ENCODE measurements at places on chromosomes 4 and X.

DNA sequence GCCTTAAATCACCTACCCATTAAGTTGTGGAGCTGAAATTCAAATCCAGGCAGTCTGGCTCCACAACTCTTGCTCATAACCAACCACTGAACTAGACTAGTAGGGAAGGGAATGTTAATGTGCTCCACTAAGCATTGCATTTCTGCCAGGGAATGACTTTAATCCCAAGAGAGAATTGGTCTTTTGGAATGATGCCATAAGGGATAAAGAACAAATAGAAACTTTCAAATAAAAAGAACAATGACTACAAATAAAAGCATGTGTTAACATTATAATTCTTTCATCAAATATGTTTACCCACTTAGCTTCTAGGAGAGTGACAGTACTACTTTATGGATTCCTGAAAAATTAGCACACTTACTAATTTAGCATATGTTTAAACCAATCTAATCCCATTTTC, 905.9 kb downstream of the CENPC start:
- DNase-seq, result no peak
- no peak overlapping the region for H3K4me3 ChIP-seq
- no peaks in the 10 kb centered on the region for H3K36me3 ChIP-seq
- no peak overlapping the region for H3K27ac ChIP-seq
- no peaks in the 10 kb centered on the region for H3K4me1 ChIP-seq

DNA sequence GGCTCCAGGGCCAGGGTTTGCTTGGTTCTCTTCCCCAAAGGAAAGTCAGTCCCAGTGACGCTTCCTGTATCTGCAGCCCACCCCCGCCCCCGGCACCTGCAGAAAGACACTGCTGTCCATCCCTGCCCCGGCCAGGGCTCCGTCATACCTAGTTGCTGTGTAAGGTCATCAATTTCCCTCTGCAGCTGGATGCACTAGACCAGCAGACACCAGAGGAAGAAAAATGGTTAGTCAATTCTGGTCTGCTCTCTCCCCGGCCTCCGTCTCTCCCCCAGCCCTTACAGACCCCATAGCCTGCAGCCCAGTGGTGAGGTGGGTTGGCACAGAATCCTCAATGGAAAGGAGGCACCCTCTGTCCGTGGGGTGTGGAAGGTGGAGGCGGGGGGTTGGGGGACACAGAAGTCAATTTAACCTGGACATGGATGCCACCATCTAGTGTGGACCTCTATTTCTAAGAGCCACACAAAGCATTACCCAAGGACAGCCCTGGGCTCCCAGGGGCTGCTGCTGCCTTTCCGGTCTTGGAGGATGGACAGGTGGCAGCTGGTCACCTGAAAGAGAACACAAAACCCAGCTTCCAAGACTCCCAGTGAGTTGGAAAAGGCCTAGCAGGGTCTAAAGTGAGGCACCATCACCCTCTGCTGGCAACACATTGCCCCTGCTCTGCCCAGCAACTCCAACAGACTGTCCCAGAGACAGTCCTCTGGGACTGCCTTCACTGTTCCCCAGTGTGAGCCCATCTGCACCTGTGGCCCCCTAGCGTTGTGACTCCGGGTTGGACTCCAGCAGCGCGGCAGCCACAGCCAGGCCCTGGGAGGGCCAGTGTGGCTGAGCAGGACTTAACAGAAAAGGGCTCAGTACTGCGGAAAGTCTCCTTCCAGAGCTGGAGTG, 40.2 kb upstream of the NHSL2 start:
- no peak for DNase-seq
- H3K4me3 ChIP-seq, result no peak overlapping the region
- no peaks in the 10 kb centered on the region for H3K4me1 ChIP-seq
- H3K27ac ChIP-seq, result no peak overlapping the region

DNA sequence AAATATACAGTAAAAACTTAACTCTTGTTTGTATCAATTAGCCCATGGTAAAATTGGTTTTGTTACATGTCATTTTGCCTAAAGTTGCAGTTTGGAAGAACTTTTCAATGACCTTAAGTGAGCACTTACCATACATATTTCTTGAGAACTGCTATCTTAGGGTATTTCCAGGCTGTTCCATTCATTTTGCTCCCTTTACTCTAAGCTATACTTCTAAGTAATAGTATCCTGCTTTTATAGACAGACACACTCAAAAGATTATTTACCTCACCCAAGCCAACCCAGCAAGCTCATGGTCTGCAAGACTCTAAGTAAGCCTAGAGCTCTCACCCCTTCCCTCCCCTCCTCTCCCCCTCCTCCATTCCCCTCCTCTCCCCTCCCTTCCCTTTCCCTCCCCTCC, 294.0 kb downstream of the HS3ST1 start:
- H3K36me3 ChIP-seq, result no peaks in the 10 kb centered on the region
- DNase-seq, result no peak
- no peaks in the 10 kb centered on the region for H3K4me1 ChIP-seq
- no peak overlapping the region for H3K27ac ChIP-seq
- no peaks in the 10 kb centered on the region for H3K27me3 ChIP-seq
- no peak overlapping the region for H3K4me3 ChIP-seq

DNA sequence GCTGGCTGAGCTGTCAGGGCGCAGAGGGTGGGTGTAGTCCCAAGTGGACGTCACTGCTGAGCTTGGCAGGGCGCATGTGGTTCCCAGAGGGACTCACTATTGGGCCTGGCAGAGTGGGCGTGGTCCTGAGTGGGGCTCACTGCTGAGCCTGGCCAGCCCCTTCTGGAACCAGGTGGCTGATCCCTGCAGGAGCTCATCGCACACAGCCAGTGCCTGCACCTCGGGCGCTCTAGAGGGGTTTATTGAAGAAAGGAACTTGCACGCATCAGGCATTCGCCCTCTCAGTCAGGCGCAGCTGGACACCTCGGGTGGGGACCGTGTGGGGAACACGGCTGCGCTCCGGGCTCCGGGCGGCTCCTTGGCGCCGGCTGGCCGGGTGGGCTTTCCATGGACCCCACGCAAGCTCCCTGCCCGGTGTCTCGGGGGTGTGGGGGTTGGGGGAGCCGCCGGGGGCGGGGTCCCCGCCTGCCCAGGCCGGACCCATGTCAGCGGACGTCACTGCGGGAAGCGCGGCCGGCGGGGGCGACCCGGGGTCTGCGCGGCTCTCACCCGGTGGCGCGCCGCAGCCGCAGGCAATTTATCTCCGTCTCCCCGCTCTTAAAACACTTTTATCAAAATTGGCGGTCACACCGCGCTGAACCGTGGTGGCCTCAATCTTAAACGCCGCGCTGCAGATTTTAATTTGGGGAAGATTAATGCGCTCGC, 65.4 kb upstream of the NKX1-1 start:
- H3K27me3 ChIP-seq, result peaks cover 68% of the 10 kb centered on the region
- no peak overlapping the region for H3K4me3 ChIP-seq
- no peak overlapping the region for H3K27ac ChIP-seq
- peaks cover 10% of the 10 kb centered on the region for H3K4me1 ChIP-seq
- peak; percentile 49 for DNase-seq

- H3K4me1 ChIP-seq, result peaks cover 6% of the 10 kb centered on the region
- H3K27me3 ChIP-seq, result no peaks in the 10 kb centered on the region
Observed at GRCh38 chr4:93777081-93777460, 51.5 kb upstream of the ATOH1 start.

- no peaks in the 10 kb centered on the region for H3K4me1 ChIP-seq
- no peaks in the 10 kb centered on the region for H3K27me3 ChIP-seq
- no peaks in the 10 kb centered on the region for H3K36me3 ChIP-seq
- H3K27ac ChIP-seq, result no peak overlapping the region
- no peak overlapping the region for H3K4me3 ChIP-seq
Observed at GRCh38 chrX:9393571-9393970, 71.3 kb upstream of the TBL1X start.

DNA sequence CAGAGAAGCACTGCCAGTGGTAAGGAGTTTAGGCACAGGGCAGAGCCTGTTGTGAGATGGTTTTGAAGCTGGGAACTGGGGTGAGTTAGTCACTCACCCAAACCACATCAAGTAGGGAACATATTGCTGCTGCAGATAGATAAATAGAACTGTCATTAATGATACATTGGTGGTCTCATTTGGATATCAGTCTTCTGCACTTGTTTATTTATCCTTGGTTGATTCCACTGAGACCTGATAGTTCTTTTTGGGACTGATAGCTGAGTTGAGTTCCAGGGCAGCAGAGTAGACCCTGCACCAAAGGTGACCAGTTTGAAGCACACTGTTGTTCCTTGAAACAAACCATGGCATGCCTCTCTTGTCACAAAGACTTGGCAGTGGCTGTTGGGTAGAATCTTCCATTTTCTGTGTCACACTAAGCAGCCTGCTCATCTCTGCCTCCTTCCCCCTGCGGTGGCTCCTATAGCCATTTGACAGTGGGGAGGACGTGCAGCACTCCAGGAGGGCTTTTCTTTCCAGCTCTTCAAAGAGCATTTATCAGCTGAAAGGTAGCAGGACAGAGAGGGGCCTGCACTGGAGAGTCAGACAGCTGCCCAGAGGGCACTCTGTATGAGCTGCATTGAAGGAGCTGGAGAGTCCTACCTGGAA, 59.7 kb upstream of the TMEM164 start:
- DNase-seq, result no peak
- no peaks in the 10 kb centered on the region for H3K36me3 ChIP-seq
- H3K4me1 ChIP-seq, result no peaks in the 10 kb centered on the region
- H3K27me3 ChIP-seq, result no peaks in the 10 kb centered on the region
- no peak overlapping the region for H3K27ac ChIP-seq
- no peak overlapping the region for H3K4me3 ChIP-seq

- DNase-seq, result no peak
- H3K4me1 ChIP-seq, result no peaks in the 10 kb centered on the region
- H3K4me3 ChIP-seq, result no peak overlapping the region
Observed at GRCh38 chrX:148310426-148311165, 189.8 kb upstream of the AFF2 start.

All from suprapubic skin (tissue), 4 donors.